ENCODE measurements at places on chromosomes 13 and 19. TPM values are rescaled to one million over a fixed set of nuclear protein-coding genes. Genes with fewer than 3 reads are reported as not detected.

RAD23A gene
- total RNA-seq = 75.0 TPM

DLL3 gene
- not detected for total RNA-seq

TPTE2 gene
- total RNA-seq = 0.24 TPM

CCDC9 gene
- 51.4 TPM for total RNA-seq

ZNF761 gene
- total RNA-seq = 10.0 TPM

DZIP1 gene
- total RNA-seq = not detected

CRLF1 gene
- not detected for total RNA-seq

- H3K36me3 ChIP-seq = no peaks in the 10 kb centered on the region
- no peak for DNase-seq
- no peaks in the 10 kb centered on the region for H3K4me1 ChIP-seq
- H3K27ac ChIP-seq = no peak overlapping the region
Observed at GRCh38 chr19:2385053-2385721, 25.1 kb downstream of the TMPRSS9 start.

DNA sequence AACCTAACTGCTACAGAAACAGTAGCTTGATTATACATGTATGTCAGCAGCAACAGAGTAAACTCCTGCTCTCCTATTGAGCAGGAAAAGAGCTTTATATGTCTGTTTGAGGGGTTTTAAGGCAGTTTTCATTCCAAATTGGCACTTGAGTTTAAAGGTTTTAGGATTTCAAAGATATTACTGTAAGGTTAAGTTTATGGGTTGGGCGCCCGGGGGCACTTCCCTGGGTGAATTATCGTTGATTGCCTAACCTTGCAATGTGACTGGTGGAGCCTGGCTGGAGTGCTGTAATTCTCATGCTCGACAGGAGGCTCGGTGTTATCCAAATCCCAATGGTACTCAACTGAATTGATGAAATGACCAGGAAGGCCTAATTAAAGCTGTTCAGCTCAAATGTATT lies 1586.1 kb downstream of the OLFM4 start:
- no peaks in the 10 kb centered on the region for H3K36me3 ChIP-seq
- DNase-seq = no peak
- no peak overlapping the region for H3K27ac ChIP-seq
- H3K4me3 ChIP-seq = no peak overlapping the region
- H3K4me1 ChIP-seq = no peaks in the 10 kb centered on the region

DNA sequence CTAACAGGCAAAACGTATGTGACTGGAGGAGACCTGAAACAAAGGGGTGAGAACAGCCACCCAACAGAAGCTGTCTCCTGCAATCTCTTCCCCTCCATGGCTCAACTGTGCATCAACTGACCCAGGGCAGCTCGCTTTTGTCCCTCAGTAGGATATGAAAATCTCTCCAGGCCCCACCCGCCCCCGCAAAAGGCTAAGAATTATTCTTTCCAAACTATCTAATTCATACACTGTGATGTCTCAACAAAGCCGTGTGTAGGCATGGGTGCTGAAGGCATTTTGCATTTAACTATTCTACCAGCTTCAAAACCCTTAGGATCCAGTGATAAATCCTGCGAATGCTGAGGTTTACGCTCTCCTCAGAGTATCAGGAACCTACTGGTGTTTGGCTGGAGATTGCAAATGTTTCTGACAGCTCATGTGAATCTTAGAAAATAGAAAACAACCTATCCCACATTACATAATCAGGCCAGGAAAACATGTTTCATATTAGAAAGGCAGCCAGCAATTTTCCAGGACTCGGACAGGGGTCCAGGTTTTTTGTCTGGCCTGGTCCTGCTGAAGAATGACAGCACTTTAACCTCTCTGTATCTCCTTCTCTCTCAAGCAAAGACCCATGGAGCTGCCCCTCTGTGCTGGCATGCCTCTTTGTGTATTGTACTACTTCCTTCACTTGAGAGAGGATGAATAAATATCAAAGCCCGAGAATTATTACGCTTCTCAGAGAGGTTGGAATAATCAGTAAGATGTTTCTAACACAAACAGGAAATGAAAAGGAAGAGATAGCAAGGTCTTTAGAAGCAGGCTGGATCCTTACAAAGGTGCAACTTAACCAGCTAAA lies 17.3 kb downstream of the DHRS12 start:
- no peak overlapping the region for H3K27ac ChIP-seq
- no peak for DNase-seq
- H3K4me3 ChIP-seq = no peak overlapping the region
- no peaks in the 10 kb centered on the region for H3K27me3 ChIP-seq
- no peaks in the 10 kb centered on the region for H3K36me3 ChIP-seq

DNA sequence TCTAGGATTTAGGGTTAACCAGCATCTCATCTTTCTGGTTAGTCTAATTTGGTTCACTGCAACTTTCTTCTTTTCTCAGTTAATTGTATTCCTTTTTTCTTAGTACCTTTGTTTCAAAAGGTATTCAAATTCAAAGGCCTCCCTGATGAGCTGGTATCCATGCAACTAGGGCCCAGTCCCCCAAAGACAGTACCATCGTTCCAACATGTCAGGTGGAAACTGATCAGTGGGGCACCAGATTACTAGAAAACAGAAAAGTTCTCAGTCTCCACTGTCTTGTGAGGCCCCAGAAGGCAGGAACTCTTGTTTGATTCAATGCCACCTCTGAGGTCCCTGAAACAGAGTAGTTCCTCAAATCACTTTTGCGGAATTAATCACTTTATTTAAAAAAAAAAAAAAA lies 303.2 kb upstream of the NBEA start:
- DNase-seq = no peak
- H3K4me3 ChIP-seq = no peak overlapping the region
- H3K36me3 ChIP-seq = no peaks in the 10 kb centered on the region
- no peak overlapping the region for H3K27ac ChIP-seq
- H3K27me3 ChIP-seq = no peaks in the 10 kb centered on the region

- H3K36me3 ChIP-seq = no peaks in the 10 kb centered on the region
- no peaks in the 10 kb centered on the region for H3K4me1 ChIP-seq
Observed at GRCh38 chr13:77384999-77385398, 58.1 kb upstream of the MYCBP2 start.

DNA sequence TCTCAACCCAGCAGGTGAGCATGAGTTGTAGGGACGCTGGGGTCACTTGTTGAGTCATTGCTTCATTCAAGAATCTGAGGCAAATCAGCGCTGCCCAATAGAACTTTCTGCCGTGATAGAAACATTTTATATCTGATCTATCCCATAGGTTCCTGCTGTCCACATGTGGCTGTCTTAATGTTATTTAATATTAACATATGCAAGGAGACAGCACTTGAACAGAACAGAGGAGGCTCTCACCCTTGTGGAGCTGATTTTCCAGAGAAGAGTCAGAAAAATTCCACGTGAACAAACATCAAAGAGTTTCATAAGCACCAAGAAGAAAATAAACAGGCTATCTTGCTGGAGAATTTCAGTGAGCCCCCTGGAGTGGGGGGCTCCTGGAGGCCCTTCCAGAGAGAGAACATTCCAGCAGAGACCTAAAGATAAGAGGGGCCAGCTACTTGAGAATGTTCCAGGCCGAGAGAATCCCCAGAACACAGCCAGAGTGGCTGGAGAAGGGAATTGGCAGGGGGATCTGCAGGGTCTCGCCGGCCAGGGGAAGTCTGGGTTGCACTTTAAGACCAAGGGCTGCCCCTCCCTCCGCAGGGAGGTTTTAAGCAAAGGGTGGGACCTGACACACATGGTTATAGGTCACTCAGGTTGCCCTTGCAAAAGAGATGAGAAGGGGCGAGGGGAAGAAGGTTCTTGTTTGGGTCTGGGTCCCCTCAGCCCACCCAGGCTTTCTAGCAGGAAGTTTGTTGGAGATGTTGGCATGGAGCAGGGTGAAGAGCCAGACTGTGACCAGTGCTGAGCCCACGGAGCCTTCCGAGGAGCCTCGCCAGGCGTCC lies 135.7 kb downstream of the CRYL1 start:
- no peaks in the 10 kb centered on the region for H3K4me1 ChIP-seq
- no peak overlapping the region for H3K27ac ChIP-seq
- no peaks in the 10 kb centered on the region for H3K36me3 ChIP-seq
- no peak for DNase-seq

DNA sequence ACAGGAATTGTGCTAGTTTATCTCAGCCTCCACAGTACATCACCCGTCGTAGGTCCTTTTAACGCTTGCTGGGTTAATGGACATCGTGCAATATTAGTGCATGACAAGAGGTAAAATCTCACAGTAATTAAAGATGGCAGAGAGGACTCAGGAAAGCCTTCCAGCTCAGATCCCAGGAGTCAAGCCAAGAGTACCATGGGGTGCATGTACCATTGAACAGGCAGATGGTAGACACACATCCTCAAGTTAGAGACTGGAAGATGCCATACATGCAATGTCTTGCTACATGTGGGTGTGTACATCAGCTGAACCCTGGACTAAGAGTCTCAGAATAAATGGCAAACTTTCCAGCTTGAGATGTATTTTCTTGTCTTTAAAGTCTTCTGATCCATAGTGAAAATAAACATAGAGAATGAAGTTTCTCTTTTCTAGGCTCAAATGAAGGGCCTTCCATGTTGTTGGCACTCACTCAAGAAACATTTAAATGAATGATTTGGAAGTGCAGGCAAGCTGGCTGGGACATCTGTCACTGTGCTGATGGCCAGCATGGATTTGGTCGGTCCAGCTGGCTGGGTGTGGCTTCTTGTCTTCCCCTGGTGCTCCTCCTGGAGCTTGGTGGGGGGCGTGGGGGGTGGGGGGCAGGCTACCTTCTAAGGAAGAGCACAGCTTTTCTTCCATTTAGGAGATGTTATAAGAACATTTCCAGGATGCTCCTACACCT lies 290.9 kb upstream of the MAB21L1 start:
- H3K27me3 ChIP-seq = no peaks in the 10 kb centered on the region
- H3K4me1 ChIP-seq = no peaks in the 10 kb centered on the region
- DNase-seq = no peak
- H3K27ac ChIP-seq = no peak overlapping the region
- H3K4me3 ChIP-seq = no peak overlapping the region
- no peaks in the 10 kb centered on the region for H3K36me3 ChIP-seq

DNA sequence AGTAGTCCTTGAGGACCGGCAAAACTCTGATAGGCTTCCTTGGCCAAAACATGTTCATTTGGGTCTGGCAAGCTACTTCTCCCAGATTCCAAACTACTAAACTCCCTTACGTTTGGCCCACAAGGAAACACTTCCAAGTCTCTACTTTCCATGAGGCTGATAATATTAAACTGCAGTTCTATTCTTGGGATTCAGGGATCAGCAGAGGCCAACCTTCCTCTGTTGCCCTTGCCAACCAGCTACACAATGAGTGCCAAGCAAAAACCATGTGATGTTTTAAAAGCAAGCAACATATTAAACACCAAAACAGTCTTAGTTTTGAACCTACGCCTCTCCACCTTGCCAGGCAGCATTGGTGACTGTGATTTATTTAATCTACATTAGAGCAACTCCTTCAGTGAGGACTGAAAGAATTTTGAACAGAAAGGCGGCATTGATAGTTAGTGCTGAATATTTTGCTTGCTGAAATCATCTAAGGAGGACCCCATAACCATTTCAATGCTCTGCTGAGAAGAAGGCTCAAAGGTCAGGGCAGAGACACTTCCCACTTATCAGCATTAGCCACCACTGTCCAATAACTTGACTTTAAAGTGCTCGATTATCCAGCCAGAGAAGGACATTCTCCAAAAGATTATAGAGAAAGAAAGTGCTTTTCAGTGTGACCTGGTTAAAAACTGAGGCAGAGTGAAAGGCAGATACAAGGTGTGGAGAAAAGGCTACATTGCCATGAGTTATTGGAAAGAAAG lies 287.1 kb downstream of the TBC1D4 start:
- DNase-seq = no peak
- H3K27me3 ChIP-seq = no peaks in the 10 kb centered on the region
- no peaks in the 10 kb centered on the region for H3K4me1 ChIP-seq
- no peak overlapping the region for H3K4me3 ChIP-seq
- no peak overlapping the region for H3K27ac ChIP-seq

- no peaks in the 10 kb centered on the region for H3K36me3 ChIP-seq
- no peak overlapping the region for H3K4me3 ChIP-seq
- no peak for DNase-seq
- no peaks in the 10 kb centered on the region for H3K27me3 ChIP-seq
- H3K27ac ChIP-seq = no peak overlapping the region
- no peaks in the 10 kb centered on the region for H3K4me1 ChIP-seq
Observed at GRCh38 chr19:28883241-28883693, 329.7 kb downstream of the UQCRFS1 start.

DNA sequence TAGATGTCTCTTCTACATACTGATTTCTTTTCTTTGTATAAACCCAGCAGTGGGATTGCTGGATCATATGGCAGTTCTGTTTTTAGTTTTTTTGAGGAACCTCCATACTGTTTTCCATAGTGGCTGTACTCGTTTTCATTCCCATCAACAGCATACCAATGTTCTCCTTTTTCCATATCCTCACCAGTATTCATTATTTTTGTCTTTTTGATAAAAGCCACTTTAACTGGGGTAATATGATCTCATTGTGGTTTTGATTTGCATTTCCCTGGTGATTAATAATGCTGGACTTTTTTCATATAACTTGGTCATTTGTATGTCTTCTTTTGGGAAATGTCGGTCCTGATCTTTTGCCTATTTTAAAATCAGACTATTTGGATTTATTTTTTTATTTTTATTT lies 108.5 kb downstream of the PAN3 start:
- no peaks in the 10 kb centered on the region for H3K36me3 ChIP-seq
- H3K27me3 ChIP-seq = no peaks in the 10 kb centered on the region
- H3K4me1 ChIP-seq = peaks cover 8% of the 10 kb centered on the region
- no peak for DNase-seq
- H3K27ac ChIP-seq = no peak overlapping the region

GRCh38 chr13:61144301-61144700 lies 271.3 kb downstream of the PCDH20 start:
- no peaks in the 10 kb centered on the region for H3K27me3 ChIP-seq
- no peak overlapping the region for H3K4me3 ChIP-seq
- no peaks in the 10 kb centered on the region for H3K36me3 ChIP-seq
- no peak overlapping the region for H3K27ac ChIP-seq
- H3K4me1 ChIP-seq = no peaks in the 10 kb centered on the region

DNA sequence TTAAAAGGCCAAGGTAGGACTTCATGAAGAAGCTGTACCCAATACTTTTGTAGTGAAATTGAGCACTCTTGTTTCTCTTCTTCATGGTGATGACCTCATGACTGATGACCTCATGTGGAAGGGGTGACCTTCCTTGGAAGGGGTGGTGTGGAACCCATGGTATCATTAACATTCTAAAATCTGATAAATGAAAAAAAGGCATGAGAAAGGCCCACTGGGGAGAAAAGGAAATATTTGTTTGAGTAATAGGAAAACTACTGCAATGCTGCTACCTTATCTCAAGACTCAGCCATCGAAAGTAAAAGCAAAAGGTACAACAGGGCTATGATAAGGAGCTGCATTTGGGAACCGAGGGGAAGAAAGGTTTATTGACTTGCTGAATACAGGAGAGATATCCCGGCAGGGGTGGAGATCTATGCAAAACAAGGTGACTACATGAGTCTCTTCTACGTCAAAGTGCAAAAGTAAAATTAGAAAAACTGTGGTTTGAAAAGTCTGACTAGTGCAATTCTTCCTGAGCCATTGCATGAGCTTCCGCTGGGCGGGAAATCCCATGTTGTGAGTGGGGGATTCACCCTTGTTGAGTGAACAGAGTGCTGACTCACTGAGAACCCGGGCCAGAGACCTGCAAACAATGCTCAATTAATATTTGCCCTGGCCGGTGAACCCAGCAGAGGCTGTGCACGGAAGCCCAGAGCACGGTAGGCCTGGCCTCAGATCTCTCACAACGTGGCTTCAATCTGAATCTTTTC lies 138.9 kb upstream of the RFC3 start:
- no peaks in the 10 kb centered on the region for H3K27me3 ChIP-seq
- H3K4me3 ChIP-seq = peak overlapping the region; percentile 29
- H3K36me3 ChIP-seq = no peaks in the 10 kb centered on the region
- peaks cover 11% of the 10 kb centered on the region for H3K4me1 ChIP-seq
- DNase-seq = no peak
- H3K27ac ChIP-seq = no peak overlapping the region

GRCh38 chr13:95505265-95505664 lies 47.3 kb upstream of the CLDN10 start:
- DNase-seq = no peak
- H3K4me1 ChIP-seq = no peaks in the 10 kb centered on the region
